Immature natural killer cell (primary cell): ENCODE measurements at places on chromosomes 4 and X. TPM values are rescaled to one million over a fixed set of nuclear protein-coding genes. Genes with fewer than 3 reads are reported as not detected.

Gene GSX2
- not detected for polyA plus RNA-seq

Gene SRPX2
- polyA plus RNA-seq = not detected

Gene XKRX
- not detected for polyA plus RNA-seq

Gene GLRA3
- polyA plus RNA-seq = not detected

Gene KIAA1210
- polyA plus RNA-seq = not detected

Gene ERVMER34-1
- polyA plus RNA-seq = not detected

Gene TEX11
- polyA plus RNA-seq = not detected

Gene ARHGAP36
- not detected for polyA plus RNA-seq

Gene CT45A10
- polyA plus RNA-seq = not detected

Gene ARMCX4
- polyA plus RNA-seq = 2.9 TPM

Gene BMPR1B
- polyA plus RNA-seq = not detected

GRCh38 chr4:140870427-140870826 lies 114.2 kb upstream of the TBC1D9 start:
- no peak for DNase-seq

DNA sequence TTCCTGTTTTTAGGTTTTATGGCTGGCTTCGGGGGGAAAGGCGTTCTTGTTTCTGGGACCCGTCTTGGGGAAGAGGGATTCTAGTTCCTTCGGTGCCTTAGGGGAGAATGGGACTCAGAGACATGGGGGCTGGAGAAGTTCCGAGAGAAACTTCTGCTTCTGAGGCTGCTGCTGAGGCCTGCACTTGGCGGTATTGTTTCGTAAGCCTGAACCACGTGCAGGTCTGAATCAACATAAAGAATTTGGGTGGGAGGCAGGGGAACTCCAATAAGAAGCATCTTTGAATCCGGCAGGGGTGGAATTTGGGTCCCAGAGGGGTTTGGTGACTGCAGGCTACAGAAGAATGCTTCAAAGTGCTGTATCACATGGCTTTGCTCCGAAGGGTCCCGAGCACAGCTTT lies 15.1 kb downstream of the XG start:
- no peak for DNase-seq

DNA sequence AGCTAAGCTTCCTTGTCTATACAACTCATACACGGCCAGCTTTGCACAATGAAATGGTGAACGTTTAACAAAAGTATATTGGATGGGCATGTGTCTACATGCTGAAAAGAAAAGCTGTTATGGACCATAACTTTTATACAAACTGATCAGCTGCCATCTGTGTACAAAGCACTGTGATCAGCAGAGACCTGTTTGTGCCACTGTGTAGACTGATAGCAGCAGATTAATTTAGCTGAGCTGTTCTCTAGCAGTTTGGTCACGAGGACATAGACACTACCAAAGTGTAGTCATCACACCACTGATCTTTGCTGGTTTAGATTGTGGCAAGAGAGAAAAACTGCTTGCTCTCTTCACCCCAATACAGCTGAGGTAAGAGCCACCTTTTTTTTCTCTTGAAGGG lies 124.5 kb downstream of the RAPGEF2 start:
- DNase-seq = no peak

DNA sequence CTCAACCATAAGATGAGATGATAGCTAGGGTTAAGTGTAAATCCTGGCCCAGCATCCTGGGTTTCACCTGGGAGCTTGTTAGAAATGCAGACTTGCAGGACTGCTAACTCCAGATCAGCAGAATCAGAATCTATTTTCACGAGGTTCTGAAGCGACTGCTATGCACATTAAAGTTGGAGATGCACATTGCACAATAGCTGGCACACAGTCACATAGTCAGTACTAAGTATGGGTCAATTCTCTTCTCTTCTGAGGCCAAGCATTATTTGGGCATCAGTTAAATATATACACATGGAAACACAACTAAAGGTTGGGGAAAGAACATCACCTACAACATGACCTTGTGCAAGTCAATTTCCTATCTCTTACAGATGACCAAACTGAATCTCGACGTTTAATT lies 155.1 kb upstream of the FGF13 start:
- no peak for DNase-seq

DNA sequence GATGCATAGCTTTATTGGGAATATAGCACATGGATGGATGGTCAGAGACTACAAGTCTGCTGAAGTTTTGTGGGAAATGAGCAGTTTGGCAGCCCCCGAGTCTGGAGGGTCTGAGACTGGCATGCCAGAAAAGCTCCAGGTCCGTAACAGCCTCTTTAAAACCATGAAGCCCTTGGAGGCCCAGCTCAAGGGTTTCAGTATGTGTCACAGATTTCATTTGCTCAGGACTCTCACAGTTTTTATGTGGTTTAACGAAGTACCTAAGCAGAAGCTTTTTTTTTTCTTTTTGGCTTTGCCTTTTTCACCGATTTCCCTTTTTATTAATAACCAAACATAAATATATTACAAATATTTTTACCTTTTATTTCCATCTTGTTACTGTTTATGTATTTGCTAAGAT lies 30.6 kb upstream of the TMEM184C start:
- DNase-seq = no peak

- peak; percentile 29 for DNase-seq
These were observed 127.1 kb downstream of the CFAP299 start for GRCh38 chr4:80462621-80463091.

GRCh38 chr4:42925921-42926320 lies 33.4 kb downstream of the GRXCR1 start:
- DNase-seq = no peak

GRCh38 chr4:151940926-151941617 lies 180.3 kb upstream of the GATB start:
- DNase-seq = no peak

DNA sequence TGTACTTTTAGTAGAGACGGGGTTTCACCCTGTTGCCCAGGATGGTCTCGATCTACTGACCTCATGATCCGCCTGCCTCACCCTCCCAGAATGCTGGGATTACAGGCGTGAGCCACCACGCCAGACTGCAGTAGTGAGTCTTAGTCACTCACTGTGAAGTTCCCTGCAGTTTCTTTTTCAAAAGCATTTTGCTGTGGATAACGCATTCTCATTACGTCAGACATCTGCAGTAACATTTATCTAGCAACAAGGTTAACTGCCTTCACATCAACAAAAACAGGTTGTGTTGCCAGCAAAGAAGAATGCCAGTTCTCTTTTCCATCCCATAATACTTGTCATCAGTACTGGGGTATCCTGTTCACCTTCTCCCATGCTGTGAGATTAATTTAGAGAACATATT lies 164.6 kb downstream of the DHRSX start:
- no peak for DNase-seq

GRCh38 chr4:150230561-150230960 lies 152.3 kb downstream of the DCLK2 start:
- DNase-seq = no peak

DNA sequence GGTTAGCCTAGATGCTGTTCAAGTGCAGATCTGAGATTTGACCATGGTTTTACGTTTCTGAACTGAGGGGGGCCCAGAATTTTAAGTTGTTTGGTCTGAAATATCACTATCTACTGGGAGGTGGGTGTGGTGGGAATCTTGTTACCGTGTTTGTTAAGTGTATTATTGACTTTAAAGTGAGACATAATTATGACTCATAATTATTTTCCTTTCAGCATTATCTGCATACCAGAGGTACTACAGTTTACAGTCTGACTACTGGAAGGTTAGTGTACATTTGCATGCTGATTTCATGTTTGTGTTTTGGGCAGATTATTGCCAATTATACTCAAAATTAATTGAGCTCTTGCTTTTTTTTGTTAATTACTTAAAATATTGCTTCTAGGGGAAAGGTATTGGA lies 101.5 kb downstream of the KDM6A start:
- no peak for DNase-seq

DNA sequence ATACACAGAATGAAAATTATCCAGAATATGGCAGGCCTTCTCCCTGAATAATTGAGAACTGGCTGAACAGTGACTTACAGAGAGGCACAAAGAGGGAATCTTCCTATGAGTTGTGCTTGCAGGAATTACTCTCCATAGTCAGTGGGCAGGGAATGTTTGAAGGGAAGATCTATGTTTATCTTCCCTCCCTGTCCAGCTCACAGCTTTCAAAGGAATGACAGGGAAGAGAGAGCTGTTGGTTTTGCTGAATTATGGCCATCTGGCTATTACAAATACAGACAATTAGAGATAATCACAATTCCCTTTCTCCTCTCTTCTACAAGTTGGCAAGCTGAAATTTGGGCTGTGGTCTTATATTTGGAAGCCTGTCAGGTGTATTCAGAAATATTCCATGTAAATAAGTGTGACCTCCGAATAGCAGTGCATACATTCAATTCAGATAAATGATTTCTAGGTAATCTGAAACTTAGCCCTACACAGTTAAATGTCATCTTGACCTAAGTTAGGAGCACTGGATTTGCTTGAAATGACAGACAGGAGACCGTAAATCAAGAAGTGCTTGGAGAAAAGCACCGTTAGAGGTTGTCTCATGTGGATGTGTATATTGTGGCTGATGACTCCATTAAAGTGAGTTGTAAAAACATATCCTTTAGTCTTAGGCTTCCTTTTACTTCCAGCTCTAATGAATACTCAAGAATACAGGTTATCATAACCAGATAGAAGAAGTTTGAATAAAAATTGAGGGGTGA lies 136.8 kb downstream of the C4orf33 start:
- no peak for DNase-seq

DNA sequence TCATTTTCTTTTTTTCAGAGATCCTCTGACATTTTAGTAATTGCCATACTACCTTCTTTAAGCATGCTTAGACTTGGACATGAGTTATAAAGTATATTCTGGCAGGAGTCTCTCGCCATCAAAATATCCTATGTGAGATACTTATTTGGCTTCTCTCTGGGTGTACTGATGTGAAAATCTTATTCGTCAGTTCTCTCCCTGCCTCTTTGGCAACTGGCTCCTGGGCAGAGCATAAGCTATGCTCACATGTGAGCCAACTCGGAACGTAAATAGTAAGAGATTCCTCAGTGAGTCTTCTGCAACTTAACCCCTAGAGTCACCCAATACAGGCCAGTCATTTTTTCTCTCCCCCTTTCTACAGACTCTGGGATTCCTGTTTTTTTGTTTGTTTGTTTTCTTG lies 91.6 kb downstream of the MAGEB17 start:
- no peak for DNase-seq

DNA sequence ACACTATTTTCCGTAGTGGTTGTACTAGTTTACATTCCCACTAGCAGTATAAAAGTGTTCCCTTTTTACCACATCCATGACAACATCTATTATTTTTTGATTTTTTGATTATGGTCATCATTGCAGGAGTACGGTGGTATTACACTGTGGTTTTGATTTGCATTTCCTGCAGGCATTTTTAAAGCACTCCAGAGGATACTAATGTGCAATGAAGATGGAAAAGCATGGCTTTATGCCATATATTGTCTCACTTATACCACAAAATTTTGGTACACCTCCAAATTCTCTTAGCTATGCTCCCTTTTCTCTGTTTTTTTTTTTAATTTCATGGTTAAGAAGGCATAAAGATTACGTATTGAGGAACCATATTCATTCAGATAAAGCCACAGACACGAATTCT lies 35.1 kb upstream of the NPY2R start:
- DNase-seq = no peak

DNA sequence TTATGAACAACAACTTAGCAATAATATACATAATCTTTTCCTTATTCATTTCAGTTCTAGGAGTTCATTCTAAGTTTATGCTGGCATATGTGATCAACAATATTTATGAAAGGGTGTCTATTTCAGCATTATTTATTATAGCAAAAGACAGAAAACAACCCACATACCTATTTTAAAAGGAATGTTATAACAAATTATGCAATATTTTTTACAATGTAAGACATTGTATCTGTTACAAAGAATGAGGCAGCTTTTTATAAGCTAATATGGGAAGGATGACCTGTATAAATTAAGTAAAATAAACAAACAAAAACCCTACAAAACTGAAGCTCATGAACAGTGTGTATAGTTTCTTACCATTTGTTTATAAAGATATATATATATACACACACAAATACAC lies 42.7 kb downstream of the AGTR2 start:
- no peak for DNase-seq

DNA sequence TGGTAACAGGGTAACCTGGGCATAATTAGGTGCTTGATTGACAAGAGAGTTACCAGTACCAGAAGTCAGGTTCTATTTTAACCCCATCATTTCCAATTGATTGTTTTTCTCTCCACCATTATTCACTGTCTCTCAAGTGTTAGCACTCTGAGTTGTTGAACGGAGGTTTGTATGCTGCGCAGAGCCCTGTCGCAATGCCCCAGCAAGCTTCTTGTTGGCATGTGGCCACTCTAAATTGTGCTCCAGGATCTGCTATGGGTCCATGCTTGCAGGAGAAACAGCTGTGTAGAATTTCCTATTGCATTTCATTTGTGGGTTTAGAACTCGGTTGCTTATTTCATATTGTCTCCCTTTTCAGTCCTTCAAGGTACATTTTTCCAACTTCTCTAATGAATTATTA lies 98.2 kb downstream of the KLHL8 start:
- DNase-seq = no peak
